ENCODE measurements at places on chromosomes 6 and 20.
A peak's percentile ranks its signal among the peaks of the same experiment; 100 is the strongest.

GRCh38 chr6:42013134-42013516 lies 37.2 kb upstream of the TAF8 start:
- no peak for DNase-seq

DNA sequence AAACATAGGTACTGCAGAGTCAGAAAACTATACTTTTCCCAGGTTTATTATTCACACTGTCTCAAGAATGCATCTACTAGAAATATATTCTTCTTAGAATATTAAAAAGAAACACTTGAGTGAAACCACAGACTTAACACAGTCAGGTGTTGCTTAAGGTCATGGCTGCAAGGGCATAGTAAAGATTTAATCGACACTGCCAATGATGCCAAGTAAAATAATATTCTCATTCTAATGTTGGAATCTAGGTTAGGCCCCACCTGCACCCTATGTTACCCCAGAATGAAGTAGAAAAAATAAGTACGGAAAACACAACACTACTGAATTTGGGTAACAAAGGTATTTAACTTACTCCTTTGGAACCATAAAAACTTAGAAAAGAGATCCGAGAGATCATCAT lies 155.0 kb downstream of the RALGAPA2 start:
- no peak for DNase-seq

GRCh38 chr6:30742316-30743098 lies at the start of gene FLOT1:
FLOT1 (minus strand) TSS chr6:30742687; CDS start chr6:30742189, 498 bp downstream.
- DNase-seq = peak; percentile 87

- no peak for DNase-seq
These were observed 4.4 kb downstream of the LY86 start for GRCh38 chr6:6592826-6593475.

- DNase-seq = no peak
These were observed 39.0 kb downstream of the TTLL9 start for GRCh38 chr20:31909253-31910070.

DNA sequence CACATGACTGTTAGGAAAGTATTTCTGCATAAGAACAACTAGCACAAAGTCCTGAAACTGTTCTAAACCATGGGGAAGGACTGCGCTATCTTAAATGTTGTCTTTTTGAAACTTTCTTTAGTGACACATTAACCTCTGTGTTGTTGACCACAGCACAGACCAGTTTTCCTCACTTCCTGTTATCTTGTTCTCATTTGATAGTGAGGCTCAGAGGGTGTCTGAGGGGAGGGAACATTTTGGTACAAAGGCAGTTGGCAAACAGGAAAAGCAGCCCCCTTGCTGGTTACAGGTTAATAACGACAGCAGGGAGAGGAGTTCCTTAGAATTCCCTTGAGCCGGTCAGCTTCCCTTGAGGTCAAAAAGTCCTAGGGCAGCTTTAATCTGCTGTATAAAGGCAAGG lies 143.5 kb upstream of the BMP2 start:
- no peak for DNase-seq

GRCh38 chr6:10545482-10545881 lies 24.3 kb downstream of the GCNT2 start:
- no peak for DNase-seq

DNA sequence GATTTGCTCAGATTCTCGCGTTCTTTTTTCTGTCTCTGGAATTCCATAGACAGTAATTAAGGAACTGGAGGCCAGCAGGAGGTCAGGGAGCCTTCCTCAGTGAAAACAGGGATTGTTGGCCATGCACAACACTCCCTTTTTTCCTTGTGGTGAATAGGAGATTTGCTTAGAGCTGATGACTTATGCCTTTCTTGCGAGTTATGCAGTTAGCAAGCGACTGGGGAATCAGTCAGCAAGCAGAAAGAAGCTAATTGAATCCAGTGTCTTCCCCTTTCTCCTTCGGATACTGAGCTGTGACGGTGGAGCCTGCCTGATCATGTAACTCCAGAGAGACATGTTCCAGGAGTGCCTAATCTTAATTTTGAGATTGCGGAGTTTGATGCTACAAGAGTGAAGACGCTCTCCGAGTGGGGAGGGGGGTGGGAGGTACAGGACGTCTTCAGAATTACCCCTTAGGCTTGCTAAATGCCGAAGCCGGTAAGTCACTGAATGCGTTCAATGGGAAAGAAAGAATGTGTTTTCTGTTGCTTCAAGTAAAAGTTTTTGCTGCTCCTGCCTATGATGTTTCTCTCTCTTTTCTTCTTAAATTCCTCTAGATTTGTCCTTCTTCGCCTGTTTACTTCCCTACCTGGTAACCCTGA lies 165.9 kb downstream of the SASH1 start:
- DNase-seq = no peak

DNA sequence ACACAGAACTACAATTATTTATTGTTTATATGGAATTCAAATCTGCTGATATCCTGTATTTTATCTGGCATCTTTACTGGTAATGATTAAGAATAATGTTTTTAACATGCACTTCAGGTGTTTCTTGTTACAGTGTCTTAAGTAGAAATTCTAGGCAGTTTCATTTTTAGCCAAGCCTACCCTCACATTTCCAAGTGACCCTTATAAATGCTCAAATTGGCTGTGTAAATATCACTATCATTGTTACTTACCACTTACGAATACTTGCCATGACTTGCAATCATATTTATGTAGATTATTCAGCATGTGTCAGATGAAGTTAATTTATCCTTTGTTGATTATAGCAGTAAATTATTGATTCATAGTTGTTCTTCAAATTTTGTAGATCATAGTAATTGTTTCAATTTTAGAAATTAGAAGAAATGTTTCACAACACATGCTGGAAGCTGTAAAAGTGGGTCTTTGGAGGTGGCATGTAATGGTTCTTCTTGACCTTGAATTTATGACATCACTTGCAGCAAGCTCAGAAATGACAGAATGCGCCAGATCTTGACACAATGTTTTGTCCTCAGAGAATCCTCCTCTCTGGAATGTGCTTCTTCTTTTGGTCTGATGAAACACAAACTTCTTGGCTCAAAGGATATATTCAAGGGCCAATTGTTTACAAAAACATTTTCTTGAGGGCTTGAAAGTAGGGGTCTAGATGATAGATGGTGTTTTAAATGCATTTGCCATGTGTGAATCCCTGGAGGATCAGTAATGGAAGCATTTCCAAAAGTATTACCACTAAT lies 471.8 kb downstream of the COL12A1 start:
- DNase-seq = no peak

DNA sequence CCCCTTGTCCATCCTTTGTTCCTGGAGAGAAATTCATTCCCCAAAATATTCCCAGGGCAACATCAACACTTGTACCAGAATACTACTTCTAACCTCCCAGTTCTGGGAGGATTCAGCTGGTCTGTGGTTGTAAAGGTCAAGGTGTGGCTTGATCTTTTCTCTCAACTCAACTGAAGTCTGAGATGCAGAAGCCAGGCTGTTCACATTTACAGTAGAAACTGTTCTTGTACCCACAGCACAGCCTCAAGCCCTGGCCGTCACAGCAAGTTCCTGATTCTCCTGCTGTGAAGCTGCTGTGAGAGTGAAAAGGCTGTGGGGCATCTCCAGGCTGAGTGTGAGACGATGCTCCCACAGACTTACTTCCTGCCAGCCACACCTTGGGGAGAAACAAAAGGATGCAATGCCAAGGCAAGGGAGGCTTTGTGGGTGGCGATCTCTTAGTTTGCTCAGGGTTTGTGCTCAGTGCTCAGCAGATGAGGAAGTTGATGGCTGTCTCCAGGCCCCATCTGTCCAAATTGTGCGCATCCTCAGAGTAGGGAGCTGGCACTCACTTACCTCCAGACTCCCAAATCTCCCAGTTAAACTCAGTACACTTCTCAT lies 143.9 kb upstream of the FOXA2 start:
- DNase-seq = no peak

Measured in hematopoietic multipotent progenitor cell (in vitro differentiated cells).